Activated T-cell treated with anti-CD3 and anti-CD28 coated beads, Interleukin-2, amount 50 U/mL, for 24 hours (primary cell): ENCODE measurements at places on chromosomes 13 and 19.

GRCh38 chr13:97298816-97299215 is 76.7 kb downstream of the MBNL2 start:
- DNase-seq = no peak

DNA sequence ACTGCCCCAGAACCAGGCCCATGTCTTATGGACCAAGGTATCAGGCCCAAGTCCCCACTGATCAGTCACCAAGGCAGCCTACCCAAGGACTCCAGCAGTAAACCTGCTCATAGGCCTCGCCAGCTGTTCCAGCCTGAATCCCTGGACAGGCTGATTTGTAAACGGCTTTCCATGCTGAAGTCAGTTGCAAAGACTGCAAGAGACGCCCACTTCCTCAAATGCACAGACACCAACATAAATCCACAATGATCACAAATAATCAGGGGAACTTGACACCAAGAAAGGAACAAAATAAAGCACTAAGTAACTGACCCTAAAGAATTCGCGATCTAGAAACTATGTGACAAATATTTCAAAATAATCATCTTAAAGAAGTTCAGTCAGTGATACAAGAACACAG is 75.2 kb downstream of the RXFP2 start:
- no peak for DNase-seq

GRCh38 chr19:47022140-47022536 is 2.5 kb downstream of the NPAS1 start:
- no peak for DNase-seq

GRCh38 chr13:23810685-23811240 is 78.4 kb downstream of the MIPEP start:
- no peak for DNase-seq

DNA sequence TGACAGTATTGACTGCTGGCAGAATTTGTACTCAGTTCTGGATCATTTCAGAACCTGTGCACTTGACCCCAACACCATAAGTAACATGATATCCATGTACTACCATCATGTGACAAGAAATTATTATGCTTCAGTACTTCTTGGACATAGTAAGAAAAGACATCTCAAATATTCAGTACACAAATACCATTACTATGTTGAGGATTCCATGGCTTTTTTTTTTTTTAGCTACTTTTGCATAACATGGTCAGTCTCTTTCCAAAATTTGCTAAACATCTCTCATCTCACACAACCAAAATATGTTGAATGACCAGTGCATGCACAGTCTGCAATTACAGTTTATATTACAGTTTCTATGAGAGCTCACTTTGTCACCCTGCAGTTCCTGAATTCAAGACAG is 85.3 kb downstream of the FLT1 start:
- DNase-seq = no peak

- DNase-seq = peak; percentile 60
Measured at GRCh38 chr19:16001481-16002312, 52.9 kb downstream of the OR10H4 start.

- DNase-seq = no peak
Measured at GRCh38 chr19:11560404-11561051, 1.5 kb upstream of the ELOF1 start.

GRCh38 chr19:38055010-38055409 is 148.0 kb downstream of the SIPA1L3 start:
- DNase-seq = no peak
